ENCODE measurements at places on chromosomes 6 and 20. TPM values are rescaled to one million over a fixed set of nuclear protein-coding genes. Genes with fewer than 3 reads are reported as not detected.

GRCh38 chr6:2055911-2056310 lies 189.5 kb downstream of the GMDS start:
- DNase-seq, result no peak

DNA sequence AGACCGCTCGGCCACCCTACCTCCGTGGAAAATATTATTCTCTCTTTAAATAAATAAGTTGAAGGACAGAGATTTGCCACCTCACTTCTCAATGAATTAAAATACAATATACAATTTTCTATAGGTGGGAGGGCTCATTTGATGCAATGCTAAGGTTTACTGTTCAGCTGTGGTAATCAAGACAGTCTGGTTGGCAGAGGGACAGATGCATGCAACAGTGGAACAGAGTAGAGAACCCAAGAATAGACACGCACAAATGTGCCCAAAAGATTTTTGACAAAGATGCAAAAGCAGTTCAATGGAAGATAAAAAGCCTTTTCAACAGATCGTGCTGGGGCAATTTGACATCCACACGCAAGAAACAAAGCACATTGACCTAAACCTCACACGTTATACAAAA lies 145.2 kb downstream of the CEBPB start:
- DNase-seq, result no peak

DNA sequence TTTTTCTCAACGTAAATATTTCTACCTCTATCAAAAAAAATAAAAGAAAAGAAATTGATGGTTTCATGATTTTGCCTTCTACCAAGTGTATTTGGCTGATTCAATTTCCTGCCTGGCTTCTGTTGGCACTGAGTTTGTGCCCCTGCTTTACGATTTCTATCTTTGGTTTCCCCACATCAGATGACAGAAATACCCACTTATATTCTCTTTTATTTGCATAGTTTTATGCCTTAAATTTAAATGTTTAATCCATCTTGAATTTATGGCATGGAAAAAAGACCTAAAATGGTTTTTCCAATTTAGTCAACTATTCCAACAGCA lies 34.3 kb downstream of the RNF24 start:
- no peak for DNase-seq

DNA sequence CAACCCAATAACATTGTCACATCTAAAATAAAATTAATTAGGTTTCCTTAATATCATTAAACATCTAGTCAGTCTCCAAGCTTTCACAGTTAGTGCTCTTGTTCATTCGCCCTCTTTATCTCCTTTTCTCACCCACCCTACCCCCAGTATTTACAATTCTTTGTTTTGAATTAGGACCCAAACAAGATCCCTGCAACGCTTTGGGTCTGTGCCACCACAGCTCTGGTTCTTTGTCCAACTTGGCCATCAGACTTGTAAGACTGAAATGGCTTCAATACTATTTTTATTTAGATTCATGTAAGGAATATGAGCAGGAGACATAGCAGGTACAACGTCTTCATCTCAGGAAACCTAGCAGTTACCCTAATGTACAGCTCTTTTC lies 276.5 kb downstream of the CDKAL1 start:
- no peak for DNase-seq

DNA sequence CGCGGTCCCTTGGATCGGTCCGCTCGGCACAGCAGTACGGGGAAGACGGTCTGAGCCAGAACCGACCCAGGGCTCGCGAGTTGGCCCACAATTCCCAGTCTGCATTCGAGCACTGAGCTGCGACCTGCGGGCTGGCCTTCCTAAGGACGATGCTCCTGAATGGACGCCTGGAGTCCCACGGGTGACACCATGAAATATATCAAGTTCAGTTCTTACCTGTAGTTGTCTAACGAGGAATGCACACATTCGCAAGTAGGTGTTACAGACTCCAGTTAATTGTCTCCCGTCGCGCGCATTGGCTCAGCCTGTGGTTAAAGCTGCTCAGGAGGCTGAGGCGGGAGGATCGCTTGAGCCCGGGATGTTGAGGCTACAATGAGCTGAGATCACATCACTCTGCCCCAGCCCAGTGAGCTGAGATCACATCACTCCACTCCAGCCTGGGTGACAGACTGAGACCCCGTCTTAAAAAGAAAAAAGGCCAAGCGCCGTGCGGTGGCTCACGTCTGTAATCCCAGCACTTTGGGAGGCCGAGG lies 802 bp downstream of the PEX7 start:
- DNase-seq, result no peak

- DNase-seq, result no peak
Measured at GRCh38 chr6:137589067-137589848, 95.1 kb upstream of the OLIG3 start.

DNA sequence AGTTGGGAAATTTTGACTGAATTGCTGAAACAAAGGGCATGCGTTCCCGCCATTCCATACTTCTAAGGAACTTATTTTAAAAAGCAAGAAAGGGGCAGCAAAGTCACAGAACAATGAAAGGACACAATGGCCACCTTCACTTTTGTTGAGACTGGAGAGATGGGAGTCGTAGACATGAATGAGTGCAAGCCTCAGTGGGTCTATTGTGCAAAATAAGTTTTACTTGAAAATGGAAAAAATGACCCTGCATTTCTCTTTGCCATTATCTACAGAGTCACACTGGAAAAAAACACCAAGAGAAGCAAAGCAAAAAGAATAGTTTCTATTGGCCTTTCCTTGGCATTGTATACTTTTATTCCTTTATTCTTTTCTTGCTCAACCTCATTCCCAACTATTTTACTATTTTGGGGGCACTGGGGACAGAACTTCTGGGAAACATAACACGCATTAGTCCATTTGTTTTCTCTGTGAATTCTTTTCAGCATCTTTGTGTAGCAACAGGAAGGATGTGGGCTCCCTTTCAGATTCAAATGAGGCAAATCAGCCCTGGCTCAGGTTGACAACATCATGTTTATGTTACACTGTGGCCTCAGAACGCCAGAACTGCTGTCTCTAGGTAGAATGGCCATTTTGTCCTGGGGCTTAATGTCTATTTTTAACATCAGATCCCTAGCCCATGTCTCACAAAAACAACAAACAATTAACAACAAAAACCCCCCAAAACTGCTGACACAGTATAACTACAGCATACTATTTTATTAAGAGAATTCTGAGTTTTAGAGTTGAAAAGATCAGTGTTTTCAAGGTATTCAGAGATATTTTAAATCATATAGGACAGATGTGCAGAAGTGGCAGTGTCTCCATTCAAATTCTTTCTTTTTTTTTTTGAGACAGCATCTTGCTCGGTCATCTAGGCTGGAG lies 122.2 kb downstream of the FYN start:
- no peak for DNase-seq

DNA sequence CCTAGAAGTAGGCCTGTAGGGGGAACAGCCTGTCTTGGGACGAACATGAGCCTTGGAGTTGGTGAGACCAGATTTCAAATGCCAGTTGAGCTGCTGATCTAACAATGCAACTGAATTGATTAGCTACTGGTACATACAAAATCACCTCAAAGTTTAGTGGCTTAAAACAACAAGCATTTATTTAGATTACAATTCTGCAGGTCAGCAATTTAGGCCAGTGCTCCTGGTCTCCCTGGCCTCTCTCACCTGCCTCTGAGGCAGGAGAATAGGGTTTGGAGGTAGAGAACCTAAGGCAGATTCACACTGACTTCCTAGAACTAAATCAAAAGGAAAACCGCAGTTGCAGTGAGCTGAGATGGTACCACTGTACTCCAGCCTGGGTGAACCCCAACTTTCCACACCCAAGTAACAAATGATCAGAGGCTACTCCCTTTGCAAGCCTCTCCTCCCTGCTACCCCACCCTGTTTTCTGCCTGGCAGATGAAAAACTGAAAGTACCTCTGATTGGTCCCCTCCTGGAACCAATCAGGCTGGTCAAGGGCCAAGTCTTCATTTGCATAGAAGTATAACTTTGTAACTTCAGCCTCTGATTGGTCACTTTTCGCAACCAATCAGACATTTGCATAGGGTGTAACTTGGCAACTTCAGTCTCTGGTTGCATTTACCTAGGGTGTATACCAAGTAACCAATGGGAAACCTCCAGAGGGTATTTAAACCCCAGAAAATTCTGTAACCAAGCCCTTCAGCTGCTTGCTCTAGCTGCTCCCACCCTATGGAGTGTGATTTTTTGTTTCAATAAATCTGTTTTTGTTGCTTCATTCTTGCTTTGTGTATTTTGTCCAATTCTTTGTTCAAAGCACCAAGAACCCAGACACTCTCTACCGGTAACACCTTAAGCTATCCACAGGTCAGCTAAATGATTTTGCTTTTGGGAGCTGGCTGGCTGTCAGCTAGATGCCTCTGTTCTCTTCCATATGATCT lies 8.1 kb upstream of the UBR2 start:
- peak; percentile 90 for DNase-seq

DNA sequence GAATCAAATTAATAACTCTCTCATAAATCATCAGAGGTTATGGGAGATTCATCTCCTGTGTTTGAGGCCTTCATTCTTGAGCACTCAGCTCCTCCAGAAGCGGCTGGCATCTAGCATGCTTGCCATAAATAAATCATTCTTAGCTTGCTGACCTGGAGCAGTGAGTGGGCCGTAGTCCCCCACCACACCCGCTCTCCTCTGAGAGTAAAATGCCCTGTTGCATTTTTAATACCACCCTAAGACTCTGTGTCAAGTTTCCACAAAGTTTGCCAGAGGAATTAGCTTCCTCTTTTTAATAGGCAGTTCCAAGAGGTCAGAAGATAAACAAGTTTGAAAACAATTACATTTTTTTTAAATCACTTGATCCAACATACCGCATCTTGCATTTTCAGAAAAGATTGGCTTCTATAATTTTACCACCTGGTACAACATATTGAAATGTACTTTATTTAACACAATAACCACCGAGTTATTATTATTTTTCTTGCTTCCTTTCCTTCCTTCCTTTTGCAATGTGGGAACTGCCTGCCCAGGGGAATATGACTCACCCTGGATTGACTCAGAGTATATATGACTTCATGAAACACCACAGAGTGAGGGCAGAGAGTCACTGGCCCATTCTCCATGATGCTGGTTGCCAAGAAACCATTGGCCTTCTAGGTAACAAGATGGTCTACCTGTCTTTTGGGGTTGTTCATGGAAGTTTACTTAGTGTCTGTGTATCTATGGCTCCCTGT lies 29.4 kb upstream of the CLIC5 start:
- no peak for DNase-seq

- no peak for DNase-seq
Measured at GRCh38 chr20:46725186-46726165, 16.0 kb downstream of the SLC2A10 start.

GRCh38 chr20:23143098-23143497 lies 57.0 kb upstream of the CD93 start:
- peak; percentile 43 for DNase-seq

DNA sequence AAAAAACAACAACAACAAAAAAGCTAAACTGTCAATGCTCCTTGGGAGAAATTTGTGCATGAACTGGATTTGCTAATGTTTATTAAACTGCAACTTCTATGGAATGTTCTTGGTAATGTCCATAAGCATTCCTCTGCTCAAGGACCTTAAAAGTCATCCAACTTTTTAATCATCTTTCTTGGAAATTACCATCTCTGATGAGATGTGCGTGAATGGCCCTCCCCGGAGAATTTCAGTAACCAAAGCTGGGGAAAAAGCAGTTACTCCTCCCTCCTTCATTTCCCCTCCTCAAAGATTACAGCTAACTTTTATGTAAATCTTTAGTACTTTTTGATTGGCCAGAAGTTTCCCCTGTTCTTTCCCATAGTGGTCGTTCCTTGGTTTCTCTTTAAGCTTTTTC lies 5.2 kb downstream of the TBCC start:
- DNase-seq, result no peak

- DNase-seq, result peak; percentile 52
Measured at GRCh38 chr6:17281497-17282481, 628 bp downstream of the RBM24 start.

DNA sequence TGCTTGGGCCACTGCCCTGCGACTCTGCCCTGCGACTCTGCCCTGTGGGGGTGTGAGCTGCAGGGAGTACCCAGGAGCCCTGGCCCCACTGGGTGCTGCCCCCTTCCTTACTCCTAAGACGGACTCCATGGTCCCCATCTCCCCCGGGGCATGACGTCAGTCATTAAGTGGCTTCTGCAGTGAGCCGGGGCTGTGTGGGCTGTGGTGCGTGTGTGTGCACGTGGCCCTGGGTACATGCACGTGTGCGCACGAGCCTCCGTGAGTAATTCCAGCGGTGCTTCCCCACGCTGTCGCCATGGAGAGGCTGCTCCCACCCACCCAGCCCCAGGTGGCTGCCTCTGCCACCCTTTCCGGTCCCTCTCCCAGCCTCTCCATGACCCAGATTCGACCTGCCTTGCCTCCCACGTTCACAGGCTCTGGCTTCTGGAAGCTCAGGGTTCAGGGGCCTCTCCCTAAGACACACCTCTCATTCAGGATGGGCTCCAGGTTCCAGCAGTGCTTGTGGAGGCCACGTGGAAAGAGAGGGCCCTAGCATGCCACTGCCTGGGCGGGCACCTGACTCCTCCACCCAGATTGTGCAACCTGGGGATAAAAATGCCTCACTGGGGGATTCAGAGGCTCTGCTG lies 88.3 kb downstream of the DLGAP4 start:
- DNase-seq, result no peak

GRCh38 chr20:61769286-61769832 lies 296.3 kb downstream of the TAF4 start:
- DNase-seq, result no peak

DNA sequence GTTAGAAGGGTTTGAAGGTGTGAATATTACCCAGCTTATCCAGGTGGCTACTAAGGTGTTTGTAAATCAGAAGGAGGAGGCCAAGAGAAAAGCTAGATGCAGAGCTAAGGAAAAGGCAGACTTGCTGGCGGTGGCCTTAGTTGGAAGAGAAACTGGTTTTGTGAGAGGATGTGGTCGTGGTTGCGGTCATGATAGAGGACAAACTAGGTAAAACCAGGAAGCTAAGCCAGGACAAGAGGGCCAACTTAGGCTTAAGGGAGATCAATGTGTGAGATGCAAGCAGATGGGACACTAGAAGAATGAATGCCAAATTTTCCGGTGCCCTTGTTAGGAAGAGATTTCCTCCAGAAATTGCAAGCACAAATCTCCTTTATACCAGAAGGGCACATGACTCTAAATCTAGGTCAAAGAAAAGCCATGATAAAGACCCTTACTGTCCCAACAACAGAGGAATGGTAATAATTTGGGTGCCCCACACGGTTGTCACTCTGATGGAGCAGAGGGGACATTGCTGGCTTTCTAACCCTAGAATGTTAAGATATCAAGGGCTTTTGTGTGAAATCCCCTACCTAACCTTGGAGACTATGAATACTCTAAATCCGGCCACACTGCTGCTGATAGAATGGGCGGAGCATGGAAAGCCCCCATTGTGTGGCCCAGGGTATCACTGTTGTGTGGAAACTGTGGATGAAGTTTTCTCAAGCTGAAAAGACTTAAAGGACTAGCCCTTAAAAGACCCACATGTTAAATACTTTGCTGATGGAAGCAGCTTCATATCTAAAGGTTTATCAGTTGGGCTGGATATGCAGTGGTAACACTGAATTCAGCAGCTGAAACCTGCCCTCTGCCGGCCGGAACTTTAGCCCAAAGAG lies 7.8 kb downstream of the IL22RA2 start:
- peak; percentile 70 for DNase-seq

- DNase-seq, result no peak
Measured at GRCh38 chr20:53081916-53082863, 110.0 kb downstream of the TSHZ2 start.

- no peak for DNase-seq
Measured at GRCh38 chr6:10359581-10359980, 55.3 kb downstream of the TFAP2A start.

Gene MYBL2
- 19.5 TPM for total RNA-seq

Gene SDC4
- total RNA-seq, result 114 TPM

Gene WDR46
- 30.9 TPM for total RNA-seq

Gene SSTR4
- not detected for total RNA-seq

Gene STX16
- 42.2 TPM for total RNA-seq

Gene CST4
- not detected for total RNA-seq

Gene SLC22A7
- total RNA-seq, result not detected
